Effector CD4-positive, alpha-beta T cell (primary cell): ENCODE measurements at places on chromosomes 7 and 10.

GRCh38 chr7:125892434-125892833 lies 962.8 kb upstream of the POT1 start:
- DNase-seq = no peak

GRCh38 chr7:44284881-44285541 lies 40.4 kb downstream of the CAMK2B start:
- DNase-seq = no peak

DNA sequence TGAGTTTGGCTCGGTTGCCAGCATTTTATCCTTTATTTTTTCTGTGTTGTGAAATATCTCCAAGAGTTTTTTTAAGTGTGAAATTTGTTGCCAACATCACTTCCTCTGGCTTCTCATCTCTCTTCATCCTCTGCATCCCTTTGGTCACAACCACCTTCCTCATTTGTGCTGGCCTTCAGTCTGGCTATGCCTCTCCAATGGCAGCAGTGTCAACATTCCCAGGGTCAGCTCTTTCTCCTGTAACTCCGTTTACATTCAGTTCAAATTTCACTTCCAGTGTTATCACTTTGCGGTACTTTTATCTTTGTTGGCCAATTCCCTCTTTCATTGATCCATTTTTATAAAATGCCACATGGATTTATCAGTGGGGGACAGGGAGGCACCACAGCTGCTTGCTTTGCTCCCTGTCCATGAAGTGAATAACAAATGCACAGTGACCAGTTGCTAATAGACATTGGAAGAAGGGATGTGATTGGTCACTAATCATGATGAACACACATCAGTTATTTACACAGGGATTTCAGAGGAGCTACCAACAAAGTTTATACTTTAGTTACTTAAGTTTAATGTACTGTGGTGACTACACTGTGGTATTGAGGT lies 311.4 kb upstream of the LRGUK start:
- DNase-seq = no peak

- no peak for DNase-seq
Measured at GRCh38 chr10:96998329-96998888, 166.3 kb downstream of the LCOR start.

DNA sequence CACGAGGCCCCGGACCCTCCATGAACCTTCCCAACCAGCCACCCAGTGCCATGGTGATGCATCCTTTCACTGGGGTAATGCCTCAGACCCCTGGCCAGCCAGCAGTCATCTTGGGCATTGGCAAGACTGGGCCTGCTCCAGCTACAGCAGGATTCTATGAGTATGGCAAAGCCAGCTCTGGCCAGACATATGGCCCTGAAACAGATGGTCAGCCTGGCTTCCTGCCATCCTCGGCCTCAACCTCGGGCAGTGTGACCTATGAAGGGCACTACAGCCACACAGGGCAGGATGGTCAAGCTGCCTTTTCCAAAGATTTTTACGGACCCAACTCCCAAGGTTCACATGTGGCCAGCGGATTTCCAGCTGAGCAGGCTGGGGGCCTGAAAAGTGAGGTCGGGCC lies 90.6 kb upstream of the PDCD4 start:
- no peak for DNase-seq

- no peak for DNase-seq
Measured at GRCh38 chr7:13898957-13899670, 90.4 kb downstream of the ETV1 start.

DNA sequence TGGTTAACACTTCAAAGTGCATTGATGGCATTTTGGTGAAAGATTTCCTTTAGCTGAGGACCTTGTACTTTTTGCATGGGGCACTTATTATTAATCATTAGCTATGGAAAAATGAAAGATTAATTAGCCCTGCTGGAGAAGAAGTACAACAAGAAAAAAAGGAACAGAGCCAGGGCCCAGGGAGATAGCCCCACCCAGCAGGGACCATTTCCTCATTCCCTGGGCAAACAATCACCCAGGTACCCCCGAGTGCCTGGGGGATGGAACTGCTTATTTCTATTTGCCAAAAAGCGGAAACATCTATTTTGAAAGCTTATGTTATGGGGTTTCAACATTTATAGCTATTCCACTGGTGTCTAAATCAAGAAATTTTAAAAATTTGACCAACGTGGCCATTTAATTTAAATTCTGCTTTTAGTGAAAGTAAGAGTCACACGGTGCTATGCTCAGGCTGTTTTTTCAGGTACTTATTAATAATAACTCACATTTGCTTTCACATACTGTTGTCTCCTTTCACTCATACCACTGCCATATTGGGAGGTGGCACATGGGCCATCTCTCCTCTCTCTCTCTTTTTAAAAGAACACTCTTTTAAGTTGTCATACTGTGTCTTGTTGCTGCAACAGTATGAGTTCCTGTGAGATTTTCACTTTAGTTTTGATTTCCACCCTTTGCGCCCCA lies 143.6 kb upstream of the KIF5B start:
- DNase-seq = no peak

GRCh38 chr7:106075937-106076336 lies 36.2 kb downstream of the SYPL1 start:
- DNase-seq = no peak

DNA sequence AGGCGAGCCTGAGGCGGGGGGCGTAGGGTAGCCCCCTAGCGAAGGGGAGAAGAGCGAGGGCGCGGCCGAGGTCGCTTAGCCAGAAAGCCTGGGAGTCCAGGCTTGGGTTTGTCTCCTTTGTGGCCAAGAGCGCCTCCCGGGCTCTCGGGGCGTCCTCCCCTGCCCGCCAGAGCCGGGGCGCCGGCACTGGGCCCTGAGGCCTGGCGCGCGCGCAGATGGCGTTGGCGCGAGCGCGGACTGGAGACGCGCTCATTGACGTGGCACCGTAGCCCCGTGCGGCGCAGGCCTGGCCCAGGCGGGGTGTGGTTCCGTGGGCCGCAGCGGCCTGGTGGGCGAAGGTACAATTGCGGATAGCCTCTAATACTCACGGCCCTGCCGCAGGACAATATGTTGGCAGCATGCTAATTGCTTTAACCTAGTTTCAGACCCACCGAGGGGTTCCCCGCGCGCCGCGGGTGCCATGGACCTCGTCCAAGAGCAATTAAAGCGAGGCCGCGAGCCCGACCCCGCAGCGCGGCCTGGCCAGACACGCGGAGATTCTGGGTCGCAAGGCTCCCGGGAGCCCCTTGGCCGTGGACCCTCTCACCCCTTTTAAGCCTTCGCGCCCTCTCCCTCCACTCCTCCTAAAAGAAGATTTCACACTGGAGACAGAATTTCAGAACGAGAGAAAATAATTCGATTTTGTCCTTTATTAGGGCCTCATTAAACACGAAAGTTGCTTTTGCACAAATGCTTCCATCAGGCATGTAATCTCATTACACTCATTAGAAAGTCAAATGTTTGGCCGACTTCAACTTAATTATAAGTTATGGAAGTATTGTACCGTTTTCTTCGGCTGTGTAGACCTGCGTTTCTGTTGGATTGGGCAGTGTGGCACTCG lies 3.1 kb downstream of the PTF1A start:
- no peak for DNase-seq

DNA sequence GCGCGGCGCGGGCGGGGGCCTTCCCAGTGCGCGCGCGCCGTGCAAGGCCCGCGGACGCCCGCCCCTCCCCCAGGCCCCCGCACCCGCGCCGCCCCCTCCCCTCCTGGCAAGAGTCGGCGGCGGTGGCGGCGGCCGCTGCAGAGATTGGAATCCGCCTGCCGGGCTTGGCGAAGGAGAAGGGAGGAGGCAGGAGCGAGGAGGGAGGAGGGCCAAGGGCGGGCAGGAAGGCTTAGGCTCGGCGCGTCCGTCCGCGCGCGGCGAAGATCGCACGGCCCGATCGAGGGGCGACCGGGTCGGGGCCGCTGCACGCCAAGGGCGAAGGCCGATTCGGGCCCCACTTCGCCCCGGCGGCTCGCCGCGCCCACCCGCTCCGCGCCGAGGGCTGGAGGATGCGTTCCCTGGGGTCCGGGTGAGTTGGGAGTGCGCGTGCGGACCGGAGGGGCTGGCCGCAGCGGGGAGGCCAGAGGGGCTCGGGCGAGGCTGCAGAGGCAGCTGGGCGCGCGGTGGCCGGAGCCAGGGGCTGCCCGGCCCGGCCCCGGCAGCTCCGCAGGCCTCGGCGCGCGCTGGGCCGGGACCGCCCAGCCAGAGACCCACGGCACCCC lies at the start of gene BMPR1A:
BMPR1A (plus strand) TSS at position 109 of the 602 bp plus-strand sequence. CDS start 119,400 bp downstream, outside the sequence.
- no peak for DNase-seq

GRCh38 chr10:23968301-23968700 lies 240.6 kb upstream of the KIAA1217 start:
- no peak for DNase-seq

DNA sequence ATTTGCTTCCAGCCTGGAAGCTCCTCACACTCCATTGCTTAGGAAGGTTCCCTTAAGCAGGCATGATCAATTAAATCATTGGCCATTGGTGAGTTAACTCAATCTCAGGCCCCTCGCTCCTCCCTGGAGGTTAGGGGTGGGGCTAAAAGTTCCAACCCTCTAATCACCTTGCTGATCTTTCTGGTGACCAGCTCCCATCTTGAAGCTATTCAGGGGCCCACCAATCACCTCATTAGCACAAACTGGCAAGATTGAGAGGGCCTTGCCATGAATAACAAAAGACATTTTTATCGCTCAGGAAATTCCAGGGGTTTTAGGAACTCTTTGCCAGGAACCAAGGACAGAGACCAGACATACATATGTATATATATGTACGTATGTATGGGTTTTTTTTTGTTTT lies 58.4 kb downstream of the AGK start:
- no peak for DNase-seq

DNA sequence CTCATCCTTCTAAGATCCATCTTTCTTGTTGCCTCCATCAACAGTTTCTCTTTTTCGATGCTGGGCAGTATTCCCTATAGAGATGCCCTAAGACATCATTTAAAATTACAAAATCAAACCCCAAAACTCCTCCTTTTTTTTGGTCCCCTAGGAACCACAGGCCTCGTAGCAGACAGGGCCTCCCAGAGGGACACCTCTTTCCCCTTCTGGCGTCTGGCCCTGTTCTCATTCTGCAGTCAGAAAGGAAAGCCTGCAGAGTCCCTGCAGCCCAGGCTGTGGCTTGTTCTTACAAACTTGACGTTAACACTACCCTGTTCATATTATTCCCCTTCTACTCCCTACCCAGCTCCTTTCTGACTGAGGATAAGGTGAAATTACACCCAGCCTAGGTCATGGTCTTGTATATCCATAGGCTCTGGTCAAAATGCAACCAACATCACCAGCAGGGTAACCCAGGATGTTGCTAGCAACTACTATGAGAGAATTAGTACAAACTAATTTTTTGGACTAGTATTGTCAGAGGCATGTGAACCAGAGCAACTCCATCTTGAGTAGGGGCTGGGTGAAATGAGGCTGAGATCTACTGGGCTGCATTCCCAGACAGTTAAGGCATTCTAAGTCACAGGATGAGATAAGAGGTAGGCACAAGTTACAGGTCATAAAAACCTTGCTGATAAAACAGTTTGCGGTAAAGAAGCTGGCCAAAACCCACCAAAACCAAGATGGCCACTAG lies 3.5 kb upstream of the EPHA1 start:
- DNase-seq = no peak

- no peak for DNase-seq
Measured at GRCh38 chr10:69214666-69215131, 5.4 kb upstream of the HKDC1 start.

- no peak for DNase-seq
Measured at GRCh38 chr10:71285180-71285545, 33.9 kb upstream of the SLC29A3 start.

DNA sequence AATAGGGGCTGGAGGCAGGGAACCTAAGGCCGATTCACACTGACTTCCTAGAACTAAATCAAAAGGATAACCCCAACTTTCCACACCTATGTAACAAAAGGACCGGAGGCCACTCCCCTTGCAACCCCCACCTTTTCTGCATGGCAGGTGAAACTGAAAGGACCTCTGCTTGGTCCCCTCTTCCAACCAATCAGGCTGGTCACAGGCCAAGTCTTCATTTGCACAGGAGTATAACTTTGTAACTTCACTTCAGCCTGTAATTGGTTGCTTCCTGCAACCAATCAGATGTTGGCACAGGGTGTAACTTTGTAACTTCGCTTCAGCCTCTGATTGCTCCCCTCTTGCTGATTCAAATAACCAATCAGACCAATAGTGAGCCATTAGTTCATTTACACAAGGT lies 190.0 kb downstream of the FAM107B start:
- no peak for DNase-seq

DNA sequence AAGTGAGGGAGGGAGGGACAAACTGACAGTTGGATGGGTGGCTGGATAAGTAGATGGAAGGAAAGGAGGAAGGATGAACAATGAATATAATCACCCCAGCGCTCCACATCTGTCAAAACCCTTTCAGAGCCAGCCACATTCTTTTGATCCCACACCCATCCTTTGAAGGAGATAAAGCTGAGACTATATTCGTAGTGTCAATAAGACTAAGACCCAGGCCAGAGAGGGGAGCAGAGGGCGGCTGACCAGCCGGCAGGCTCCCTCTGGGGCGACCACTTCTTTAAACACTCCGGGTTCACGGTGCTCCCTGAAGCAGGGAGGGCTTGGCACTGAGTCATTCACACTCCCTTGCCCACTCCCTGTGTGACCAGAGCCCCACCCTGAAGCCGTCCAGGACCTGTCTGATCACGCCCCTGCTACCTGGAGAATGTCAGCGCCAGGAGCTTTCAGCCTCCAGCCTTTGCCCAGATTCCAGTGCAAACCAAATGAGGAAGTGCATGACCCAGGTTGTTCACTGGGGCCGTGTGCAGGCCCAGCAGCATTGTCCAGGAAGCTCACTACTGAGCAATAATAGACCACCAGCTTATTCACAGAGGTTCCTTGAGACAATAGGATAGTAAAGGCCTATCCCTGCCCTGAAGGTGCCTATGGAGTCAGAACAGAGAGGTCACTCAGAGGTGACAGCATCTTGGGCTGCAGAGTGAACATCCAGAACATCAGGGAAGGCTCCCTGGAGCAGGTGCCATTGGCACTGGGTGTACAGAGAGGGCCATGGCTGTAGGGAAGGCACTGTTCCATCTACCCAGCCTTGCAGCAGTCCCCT lies 34.4 kb downstream of the UNC5B start:
- no peak for DNase-seq

- DNase-seq = no peak
Measured at GRCh38 chr10:116620423-116621400, at the start of gene PNLIPRP2. Gene PNLIPRP2 (plus strand): TSS chr10:116620953.

DNA sequence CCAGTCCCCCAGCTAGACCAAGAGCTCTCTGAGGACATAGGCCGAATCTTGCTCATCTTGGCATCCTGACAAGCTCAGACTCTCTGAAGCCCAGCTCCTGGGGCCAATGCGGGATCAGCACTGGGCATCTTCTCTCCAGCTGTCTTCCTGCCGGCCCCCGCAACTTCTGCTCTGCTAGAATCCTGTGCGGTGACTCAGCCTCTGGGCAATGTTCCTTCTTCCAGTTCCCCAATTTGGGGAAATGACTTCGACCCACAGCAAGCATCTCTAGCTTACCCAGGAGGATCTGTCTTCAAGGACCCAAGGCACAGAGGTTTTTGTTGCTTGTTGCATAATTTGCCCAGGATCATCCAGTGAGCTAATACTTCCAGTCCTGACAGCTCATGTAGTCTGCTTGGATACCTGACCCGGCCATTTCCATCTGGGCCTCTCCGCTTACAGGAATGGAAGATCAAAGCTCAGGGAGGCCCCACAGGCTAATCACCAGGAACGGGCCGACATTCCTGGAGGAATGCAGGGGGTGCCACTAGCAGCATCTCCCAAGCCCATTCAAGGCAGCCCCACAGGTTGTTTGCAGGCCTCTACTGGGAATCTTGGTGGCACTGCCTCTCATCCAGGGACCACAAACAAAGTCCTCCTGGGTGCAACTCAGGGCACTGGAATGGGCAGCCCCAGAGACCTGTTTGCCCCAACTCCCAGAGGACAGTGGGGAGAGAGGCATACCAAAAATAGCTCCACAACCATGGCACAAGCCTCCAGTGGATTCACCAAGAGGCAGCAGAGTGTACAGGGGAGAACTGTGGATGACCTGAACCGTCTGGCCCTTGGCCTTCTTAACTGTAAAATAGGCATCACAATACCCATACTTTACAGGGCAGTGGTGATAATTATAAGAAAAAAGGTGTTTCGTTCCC lies 151.9 kb downstream of the NEURL1 start:
- DNase-seq = no peak
